ENCODE measurements at places on chromosomes 12 and 14. TPM values are rescaled to one million over a fixed set of nuclear protein-coding genes. Genes with fewer than 3 reads are reported as not detected.

DNA sequence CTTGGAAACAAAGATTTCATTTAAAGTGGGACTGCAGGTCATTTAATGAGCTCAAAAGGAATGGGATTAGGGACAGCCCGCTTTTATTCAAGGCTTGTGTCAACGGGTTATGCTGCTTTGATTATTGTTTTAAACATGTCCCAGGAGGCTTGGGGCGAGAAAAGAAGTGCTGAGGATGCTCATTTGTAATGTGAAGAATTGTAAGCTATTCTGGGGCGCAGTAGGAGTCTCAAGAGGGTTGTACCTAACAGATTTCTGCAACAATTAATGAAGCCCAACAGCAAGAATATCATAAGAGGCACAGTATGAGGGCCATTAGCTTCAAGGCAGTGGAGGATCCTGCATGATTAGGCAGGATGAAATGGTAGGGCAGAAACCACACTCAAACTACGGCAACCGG is 122.5 kb downstream of the KTN1 start:
- no peaks in the 10 kb centered on the region for H3K36me3 ChIP-seq
- DNase-seq, result no peak
- H3K4me1 ChIP-seq, result peaks cover 16% of the 10 kb centered on the region

IFI27L2 gene
- total RNA-seq, result 49.2 TPM

DNA sequence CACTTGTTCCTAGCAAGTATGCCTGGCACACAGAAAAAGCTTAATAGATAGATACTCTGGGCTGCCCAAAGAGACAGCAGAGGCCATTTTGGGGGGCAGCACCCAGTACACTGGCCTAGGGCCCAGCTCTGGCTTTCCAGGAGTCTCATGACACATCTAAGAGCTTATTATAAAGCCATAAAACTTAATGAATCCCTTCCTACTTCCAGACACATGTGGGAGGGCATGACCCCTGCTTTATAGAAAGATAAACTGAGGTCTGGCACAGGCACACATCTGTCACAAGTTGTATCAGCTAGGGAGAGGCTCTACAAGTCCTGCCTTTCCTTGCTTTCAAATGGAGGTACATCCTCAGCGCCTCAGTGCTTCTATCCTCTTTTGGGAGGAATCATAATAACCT is 27.1 kb downstream of the FMNL3 start:
- peaks cover 8% of the 10 kb centered on the region for H3K4me1 ChIP-seq
- H3K27ac ChIP-seq, result no peak overlapping the region
- no peaks in the 10 kb centered on the region for H3K36me3 ChIP-seq
- DNase-seq, result no peak
- no peak overlapping the region for H3K4me3 ChIP-seq

DNA sequence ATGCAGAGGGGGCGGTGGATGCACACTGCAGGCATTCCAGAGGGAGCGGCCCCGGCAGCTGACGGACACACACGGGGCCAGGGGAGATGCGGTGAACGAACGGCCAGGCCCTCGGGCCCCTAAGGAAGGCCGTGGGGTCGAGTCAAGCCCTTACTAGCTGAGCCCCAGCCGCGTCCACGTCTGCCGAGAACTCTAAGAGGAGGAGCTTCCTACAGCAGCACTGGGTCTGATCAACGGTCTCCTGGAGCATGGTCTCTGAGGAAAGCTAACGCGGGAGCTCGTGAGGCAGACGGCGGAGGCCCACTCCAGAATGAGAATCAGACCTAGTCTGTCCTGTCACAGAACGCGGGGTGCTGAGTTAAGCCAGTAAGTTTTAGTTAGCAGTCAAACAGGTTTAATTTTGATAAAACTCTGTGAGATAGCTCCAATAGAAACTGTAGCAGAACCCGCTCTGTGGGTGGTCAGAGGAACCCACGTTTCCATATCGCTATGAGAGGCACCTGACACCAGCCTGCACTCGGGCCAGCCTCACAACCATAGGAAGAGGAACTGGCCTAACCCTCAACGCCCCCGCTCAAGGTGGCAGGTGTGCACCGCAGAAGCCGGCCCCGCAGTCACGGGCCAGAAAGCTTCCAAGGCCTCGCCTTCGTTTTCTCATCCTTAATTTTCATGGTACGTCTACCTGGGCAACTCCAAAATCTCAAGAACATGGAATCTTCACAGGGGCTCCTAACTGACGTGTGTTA is 55.5 kb downstream of the CDC42BPB start:
- no peak for DNase-seq
- H3K4me1 ChIP-seq, result no peaks in the 10 kb centered on the region
- no peaks in the 10 kb centered on the region for H3K27me3 ChIP-seq
- H3K36me3 ChIP-seq, result peaks cover 67% of the 10 kb centered on the region

DNA sequence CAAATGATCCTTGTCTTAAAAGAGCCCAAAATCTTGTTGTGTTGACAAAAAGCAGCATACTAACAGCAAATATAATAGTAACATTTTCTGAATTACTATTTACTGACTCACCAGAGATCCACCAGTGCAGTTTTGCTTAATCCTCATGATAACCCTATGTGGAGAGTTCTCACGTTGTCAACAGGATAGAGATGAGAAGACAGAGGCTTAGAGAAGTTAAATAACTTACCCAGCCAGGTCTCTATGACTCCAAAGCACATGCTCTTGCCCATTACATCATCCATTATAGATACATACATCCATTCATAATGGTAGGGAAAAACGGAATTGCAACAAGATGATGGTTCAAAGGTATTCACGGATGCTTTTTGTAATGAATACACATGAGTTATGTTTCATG is 111.9 kb downstream of the PAX9 start:
- DNase-seq, result no peak
- H3K36me3 ChIP-seq, result no peaks in the 10 kb centered on the region
- H3K27ac ChIP-seq, result no peak overlapping the region
- H3K4me1 ChIP-seq, result no peaks in the 10 kb centered on the region
- H3K27me3 ChIP-seq, result no peaks in the 10 kb centered on the region

GRCh38 chr14:67251573-67252226 is 10.5 kb downstream of the PALS1 start:
- no peak for DNase-seq
- H3K27me3 ChIP-seq, result no peaks in the 10 kb centered on the region
- no peaks in the 10 kb centered on the region for H3K36me3 ChIP-seq
- H3K4me3 ChIP-seq, result no peak overlapping the region
- H3K27ac ChIP-seq, result no peak overlapping the region
- H3K4me1 ChIP-seq, result peaks cover 12% of the 10 kb centered on the region

- H3K36me3 ChIP-seq, result no peaks in the 10 kb centered on the region
- no peaks in the 10 kb centered on the region for H3K4me1 ChIP-seq
- H3K4me3 ChIP-seq, result no peak overlapping the region
- DNase-seq, result no peak
- no peak overlapping the region for H3K27ac ChIP-seq
These were observed 383.6 kb downstream of the GRIN2B start for GRCh38 chr12:13597837-13598236.

DNA sequence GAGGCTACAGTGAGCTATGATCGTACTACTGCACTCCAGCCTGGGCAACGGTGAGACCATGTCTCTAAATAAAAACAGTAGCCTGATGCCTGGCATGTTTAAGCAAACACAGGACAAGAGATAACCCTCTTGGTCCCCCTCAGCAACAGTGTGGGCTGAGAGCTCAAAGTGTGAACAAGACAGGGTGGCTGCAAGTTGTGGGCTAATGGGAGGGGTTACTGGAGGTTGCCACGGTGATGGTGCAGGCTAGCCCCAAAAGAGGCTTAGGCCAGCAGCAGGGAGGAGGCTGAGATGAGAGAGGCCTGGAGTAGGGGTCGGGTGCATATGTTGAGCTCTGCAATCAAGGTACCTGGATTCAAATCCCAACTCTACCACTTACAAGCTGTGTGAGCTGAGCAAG is 3.4 kb upstream of the LGMN start:
- no peaks in the 10 kb centered on the region for H3K36me3 ChIP-seq
- H3K27ac ChIP-seq, result no peak overlapping the region
- H3K27me3 ChIP-seq, result no peaks in the 10 kb centered on the region
- H3K4me3 ChIP-seq, result no peak overlapping the region
- DNase-seq, result no peak

DNA sequence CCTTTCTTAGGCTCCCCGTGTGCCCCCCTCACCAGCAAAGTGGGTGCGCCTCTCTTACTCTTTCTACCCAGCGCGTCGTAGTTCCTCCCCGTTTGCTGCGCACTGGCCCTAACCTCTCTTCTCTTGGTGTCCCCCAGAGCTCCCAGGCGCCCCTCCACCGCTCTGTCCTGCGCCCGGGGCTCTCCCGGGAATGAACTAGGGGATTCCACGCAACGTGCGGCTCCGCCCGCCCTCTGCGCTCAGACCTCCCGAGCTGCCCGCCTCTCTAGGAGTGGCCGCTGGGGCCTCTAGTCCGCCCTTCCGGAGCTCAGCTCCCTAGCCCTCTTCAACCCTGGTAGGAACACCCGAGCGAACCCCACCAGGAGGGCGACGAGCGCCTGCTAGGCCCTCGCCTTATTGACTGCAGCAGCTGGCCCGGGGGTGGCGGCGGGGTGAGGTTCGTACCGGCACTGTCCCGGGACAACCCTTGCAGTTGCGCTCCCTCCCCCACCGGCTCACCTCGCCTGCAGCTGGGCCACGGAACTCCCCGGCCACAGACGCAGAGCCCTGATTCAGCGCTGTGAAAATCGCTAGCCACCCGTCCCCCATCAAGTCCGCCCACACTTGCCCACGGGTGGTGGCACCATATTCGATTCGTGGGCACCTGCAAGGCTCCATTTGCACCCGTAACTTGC is 1.3 kb downstream of the TMEM233 start:
- peak overlapping the region; percentile 35 for H3K4me3 ChIP-seq
- H3K4me1 ChIP-seq, result peaks cover 15% of the 10 kb centered on the region
- H3K27me3 ChIP-seq, result peaks cover 52% of the 10 kb centered on the region
- no peak overlapping the region for H3K27ac ChIP-seq

DNA sequence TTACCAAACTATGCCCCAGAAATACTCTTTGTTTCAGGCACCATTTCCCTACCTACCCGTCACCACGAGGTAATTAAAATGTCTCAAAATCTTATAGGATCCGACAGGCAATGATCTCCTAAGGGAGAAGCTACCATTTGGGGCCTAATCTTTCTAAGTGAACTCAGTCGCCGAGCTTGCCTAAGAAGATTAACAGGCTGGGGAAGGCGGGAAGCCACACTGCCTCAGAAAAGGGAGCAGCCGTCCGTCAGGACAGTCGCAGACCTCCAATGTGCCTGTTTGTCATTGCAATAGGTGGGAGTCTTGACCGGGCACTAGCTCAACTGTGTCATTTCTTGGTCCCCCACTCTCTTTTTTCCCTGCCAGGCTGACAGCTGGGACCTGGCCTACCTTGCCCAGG is 4.6 kb downstream of the TTC7B start:
- no peaks in the 10 kb centered on the region for H3K36me3 ChIP-seq
- H3K27ac ChIP-seq, result no peak overlapping the region
- no peak overlapping the region for H3K4me3 ChIP-seq
- H3K4me1 ChIP-seq, result peaks cover 30% of the 10 kb centered on the region
- DNase-seq, result no peak

DNA sequence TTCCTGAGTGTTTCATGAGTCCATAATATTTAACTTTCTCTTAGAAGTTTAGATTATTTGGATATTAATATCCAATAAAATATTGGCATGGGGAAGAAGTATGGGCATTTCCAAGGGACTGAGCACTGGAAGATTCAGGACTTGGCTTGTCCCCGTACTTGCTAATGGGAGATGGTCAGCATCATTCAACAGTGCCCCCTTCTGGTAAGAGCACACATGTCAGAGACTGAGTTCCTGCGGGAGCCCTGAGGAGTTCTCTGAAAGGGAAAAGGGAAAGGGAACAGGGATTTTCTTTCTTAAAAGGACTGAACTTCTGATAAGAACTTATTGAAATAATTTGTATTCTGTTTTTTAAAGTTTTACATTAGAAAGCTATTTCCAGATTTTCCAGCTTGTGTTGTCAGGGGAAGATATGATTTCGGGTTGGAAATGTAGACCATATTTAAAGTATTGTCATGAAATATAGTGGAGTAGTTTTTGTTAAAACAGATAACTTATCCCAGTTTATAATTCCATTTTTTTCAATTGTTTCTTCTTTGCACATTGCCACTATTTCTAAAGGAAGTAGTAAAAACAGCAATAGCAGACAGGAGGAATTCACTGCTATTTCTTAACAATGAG is 59.8 kb upstream of the C12orf71 start:
- no peaks in the 10 kb centered on the region for H3K36me3 ChIP-seq
- no peak for DNase-seq
- no peak overlapping the region for H3K27ac ChIP-seq
- no peak overlapping the region for H3K4me3 ChIP-seq
- no peaks in the 10 kb centered on the region for H3K4me1 ChIP-seq

GRCh38 chr12:124395284-124395752 is 100.4 kb downstream of the RFLNA start:
- no peak for DNase-seq
- H3K36me3 ChIP-seq, result peaks cover 44% of the 10 kb centered on the region
- H3K27me3 ChIP-seq, result no peaks in the 10 kb centered on the region
- H3K27ac ChIP-seq, result peak overlapping the region; percentile 85

DNA sequence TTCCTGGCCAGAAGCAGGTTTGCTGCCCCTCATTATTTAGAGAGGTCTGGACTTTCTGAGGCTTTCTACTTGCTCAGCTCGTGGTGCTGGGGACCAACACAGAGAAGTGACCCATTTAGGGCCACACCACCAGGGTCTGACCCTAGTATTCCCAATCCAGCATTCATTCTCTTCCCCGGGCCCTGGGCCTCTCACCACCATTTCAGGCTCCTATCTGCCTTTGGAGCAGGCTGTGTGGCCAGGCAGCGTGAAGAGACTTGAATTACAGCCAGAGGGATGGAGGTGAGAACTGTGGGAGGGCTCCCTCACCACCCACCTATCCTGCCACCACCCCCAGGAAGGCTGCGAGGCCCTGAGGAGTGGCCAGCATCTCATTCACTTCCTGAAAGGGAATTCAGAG is 24.6 kb downstream of the FAM222A start:
- no peaks in the 10 kb centered on the region for H3K4me1 ChIP-seq
- H3K27ac ChIP-seq, result no peak overlapping the region
- H3K4me3 ChIP-seq, result no peak overlapping the region
- H3K27me3 ChIP-seq, result peaks cover 18% of the 10 kb centered on the region

- no peak overlapping the region for H3K4me3 ChIP-seq
- H3K36me3 ChIP-seq, result no peaks in the 10 kb centered on the region
- H3K27me3 ChIP-seq, result no peaks in the 10 kb centered on the region
- no peaks in the 10 kb centered on the region for H3K4me1 ChIP-seq
These were observed 12.2 kb upstream of the RHOJ start for GRCh38 chr14:63192085-63192484.

DNA sequence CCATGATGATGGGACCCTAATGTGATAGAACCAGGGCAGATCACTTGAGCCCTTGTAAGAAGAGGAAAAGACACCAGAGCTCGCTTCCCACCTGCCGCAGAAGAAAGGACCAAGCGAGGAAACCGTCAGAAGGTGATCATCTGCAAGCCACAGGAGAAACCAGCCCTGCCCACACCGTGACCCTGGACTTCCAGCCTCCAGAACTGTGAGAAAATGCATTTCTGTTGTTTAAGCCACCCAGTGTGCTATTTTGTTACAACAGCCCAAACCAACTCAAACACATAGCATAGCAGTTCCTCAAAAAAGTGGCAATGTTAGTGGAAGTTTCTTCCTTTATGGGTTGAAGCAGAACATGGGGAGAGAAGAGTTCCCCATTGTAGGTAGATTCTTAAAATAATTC is 107.9 kb upstream of the BCL2L14 start:
- no peak overlapping the region for H3K4me3 ChIP-seq
- H3K4me1 ChIP-seq, result peaks cover 3% of the 10 kb centered on the region
- H3K27me3 ChIP-seq, result no peaks in the 10 kb centered on the region
- no peaks in the 10 kb centered on the region for H3K36me3 ChIP-seq
- no peak for DNase-seq
- no peak overlapping the region for H3K27ac ChIP-seq

AKT1 gene
- total RNA-seq, result 65.9 TPM

Measured in suprapubic skin (tissue), 4 donors.